ENCODE measurements at places on chromosomes 1 and 21.

DNA sequence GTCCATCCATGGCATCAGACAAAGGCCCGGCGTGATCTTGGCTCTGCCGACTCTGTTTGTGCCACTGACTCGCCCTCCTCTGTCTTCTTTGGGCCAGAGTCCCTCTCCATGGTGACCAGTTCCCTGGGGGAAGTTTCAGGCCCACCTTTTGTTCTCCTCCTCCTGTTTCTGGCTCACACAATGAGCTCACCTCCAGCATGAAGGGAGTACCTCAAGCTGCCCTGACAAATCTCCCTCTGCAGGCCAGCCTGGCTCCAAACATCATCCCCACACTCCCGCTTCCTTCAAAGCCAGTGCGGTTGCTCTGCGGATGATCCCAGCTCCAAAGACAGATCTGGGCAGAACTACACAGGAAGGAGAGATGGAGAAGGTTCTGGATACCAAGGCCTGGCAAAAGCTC, 576.6 kb downstream of the NPHP4 start:
- DNase-seq = no peak

GRCh38 chr1:196209265-196209664, 399.0 kb downstream of the KCNT2 start:
- DNase-seq = no peak

DNA sequence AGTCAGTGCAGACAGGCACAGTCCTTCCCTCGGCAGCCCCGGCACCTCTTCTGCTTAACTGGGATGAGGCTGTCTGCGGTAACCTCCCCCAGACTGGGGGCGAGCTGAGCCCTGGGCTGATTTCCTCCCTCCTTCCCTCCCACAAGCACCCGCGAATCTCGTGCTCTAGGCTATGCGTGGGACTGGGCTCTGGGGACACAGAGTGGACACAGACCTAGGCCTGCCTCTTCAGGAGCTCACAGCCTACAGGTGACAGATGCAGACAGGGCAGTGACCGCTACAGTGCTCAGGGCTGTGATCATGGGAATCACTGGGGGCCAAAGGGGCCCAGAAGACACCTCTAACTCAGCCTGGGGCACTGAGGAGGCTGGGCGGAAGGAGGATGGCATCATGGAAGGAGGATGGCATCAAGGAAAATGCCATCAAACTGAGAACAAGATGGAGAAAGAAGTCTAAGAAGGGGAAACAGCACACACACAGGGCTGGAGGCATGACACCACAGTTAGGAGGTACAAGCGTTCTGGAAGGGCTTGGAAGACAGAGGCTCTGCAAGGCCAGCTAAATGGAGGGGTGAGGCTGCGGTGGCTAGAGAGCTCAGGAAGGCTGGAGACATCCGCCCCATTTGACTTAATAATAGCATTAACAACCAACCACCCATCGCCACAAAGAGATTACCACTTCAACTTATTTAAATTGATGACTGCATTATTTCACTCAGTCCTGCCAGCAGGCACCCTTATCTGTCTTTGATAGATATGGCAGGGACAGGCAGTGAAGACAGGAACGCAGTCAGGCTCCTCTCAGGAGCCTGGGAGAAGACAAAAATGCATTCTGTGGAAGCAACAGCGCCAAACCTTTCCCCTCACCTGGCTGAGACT, 4.2 kb downstream of the TTC39A start:
- no peak for DNase-seq

- DNase-seq = no peak
Observed at GRCh38 chr1:202752774-202753173, 42.5 kb upstream of the SYT2 start.

DNA sequence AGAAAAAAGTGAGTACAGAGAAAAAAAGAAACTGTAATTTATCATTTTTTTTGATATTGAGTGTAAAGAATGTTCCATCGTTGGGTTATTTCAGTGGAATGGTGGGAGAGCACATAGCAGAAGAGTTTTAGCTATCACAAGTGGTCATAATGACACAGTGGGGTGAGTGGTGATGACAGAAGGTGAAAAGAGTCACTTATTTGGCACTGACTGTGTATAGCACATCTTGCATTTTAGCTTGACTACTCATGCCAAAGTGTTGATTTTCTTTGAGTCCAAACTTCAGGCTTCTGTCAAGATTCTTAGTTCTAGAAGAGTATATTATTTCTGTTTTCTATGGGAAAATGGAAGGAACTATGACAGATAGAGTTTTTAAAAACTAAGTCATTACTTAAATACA, 261.2 kb downstream of the GRIK1 start:
- DNase-seq = no peak

- DNase-seq = no peak
Observed at GRCh38 chr1:179124873-179125272, 43.0 kb downstream of the TOR3A start.

DNA sequence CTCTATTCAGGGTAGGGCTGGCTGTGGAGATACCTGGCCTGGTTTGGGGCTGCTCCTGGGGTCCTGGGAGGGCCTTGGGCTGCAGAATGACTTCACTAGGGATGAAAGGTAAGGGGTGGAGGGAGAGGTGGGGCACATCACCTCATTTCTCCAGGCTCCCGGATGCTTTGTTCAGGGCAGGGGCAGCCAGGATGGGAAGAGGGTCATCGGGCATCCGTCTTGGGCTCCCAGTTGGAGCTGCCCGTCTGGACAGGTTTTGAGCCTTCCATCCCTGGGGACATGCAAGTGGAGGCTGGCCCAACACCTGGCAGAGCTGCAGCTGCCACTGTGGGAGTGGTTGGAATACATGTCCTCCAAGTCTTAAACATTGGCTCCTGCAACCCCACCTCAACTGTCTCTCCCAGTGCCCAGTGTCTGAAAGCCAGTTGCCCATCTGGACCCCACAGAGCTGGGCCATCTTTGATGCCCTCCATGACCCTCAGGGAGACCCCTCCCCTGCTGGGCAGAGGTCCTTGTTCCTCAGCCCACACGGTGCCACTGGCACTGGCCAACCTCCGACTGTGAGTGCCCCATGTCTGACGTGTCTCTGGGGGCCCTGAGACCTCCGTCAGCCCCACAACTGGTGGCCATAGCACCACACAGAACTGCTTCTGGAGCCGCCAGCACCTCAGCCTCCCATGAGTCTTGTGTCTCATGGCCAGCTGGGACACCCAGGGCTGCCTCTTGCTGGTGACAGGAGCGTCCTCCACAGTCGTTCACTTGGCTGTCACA, 52.8 kb downstream of the TRIM11 start:
- DNase-seq = no peak

GRCh38 chr21:41662161-41662560, 104.7 kb downstream of the RIPK4 start:
- no peak for DNase-seq

- DNase-seq = peak; percentile 60
Observed at GRCh38 chr21:31900121-31900895, 27.5 kb downstream of the HUNK start.

GRCh38 chr1:62175568-62176179, 19.0 kb upstream of the L1TD1 start:
- DNase-seq = no peak

- DNase-seq = no peak
Observed at GRCh38 chr1:248704606-248705005, 2.0 kb upstream of the OR14I1 start.

GRCh38 chr1:149995927-149996326, 14.6 kb downstream of the OTUD7B start:
- no peak for DNase-seq

DNA sequence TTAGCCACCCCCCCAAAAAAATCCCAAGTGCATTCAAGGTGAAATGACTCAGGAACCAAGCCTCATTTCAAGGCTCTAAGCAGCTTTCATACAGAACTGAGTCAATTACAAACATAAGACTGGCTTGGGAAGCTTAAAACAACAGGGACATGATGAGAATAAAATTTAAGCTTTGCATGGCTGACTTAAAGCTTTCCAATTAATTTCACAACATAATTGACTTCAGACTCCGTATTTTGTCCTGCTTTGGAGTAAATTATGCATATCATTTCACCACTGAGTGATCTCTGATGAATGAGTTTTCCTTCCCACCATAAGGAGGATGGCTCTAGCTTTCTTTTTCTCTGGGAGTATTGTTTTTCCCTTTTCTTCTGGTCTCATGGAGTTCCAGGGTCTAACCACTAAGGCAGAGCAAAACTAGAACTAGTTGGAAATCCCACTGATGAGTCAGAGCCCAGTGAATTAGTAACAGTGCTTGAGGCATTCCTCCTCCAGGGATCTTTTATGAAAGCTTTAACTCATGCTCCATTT, 72.8 kb downstream of the XCL2 start:
- no peak for DNase-seq

DNA sequence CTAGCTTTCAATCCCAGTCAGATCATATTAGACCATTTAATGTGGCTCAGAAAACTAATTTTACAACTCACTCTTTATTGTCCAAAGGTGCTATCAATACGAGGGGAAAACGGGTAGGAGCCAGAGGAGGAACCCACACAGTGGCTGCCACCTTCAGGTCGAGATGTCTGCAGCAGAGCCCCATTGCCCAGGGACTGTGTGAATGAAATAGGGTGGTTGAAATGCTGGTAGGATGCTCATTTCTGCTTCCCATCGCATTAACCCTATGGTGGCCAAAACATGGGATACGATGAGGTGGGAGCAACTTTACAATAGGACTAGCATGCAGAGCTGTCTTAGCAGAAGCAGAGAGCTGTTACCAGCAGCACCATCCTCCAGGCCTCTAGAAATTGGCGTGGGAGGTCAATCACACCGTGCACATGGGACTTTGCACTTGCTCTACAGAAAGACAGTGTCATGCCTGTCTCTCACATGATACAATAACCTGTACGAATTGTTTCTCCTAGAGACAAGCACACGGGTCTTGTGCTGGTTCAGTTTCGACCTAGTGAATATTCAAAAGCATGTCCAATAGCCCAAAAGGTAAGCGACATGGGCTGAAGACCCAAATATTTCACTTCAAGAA, 69.5 kb upstream of the DESI2 start:
- DNase-seq = no peak

GRCh38 chr1:96361271-96361856, 360.2 kb upstream of the PTBP2 start:
- DNase-seq = no peak

GRCh38 chr1:58573705-58574591, 3.1 kb downstream of the TACSTD2 start:
- DNase-seq = no peak

- DNase-seq = no peak
Observed at GRCh38 chr1:88401313-88401712, 282.8 kb upstream of the PKN2 start.

GRCh38 chr1:196152975-196153374, 455.3 kb downstream of the KCNT2 start:
- DNase-seq = no peak

- no peak for DNase-seq
Observed at GRCh38 chr1:230376296-230376695, 49.8 kb downstream of the PGBD5 start.

GRCh38 chr1:213277036-213277435, 226.0 kb downstream of the RPS6KC1 start:
- no peak for DNase-seq

GRCh38 chr1:226637147-226637935, 88.8 kb downstream of the STUM start:
- DNase-seq = peak; percentile 81

DNA sequence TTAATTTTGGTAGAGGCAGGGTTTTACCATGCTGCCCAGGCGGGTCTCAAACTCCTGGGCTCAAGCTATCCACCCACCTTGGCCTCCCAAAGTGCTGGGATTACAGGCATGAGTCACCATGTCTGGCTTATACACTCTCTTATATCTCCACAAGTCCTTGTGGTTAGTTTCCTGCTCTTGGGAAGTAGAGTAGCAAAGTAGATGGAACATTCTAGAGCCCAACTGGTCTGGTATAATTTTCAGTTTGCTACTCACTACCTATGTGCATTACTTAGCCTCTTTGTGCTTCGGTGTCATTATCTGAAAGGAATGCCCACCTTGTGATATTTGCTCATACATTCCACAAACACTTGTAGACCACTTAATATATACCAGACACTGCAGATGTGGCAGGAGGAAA, 96.6 kb upstream of the IPO9 start:
- no peak for DNase-seq

DNA sequence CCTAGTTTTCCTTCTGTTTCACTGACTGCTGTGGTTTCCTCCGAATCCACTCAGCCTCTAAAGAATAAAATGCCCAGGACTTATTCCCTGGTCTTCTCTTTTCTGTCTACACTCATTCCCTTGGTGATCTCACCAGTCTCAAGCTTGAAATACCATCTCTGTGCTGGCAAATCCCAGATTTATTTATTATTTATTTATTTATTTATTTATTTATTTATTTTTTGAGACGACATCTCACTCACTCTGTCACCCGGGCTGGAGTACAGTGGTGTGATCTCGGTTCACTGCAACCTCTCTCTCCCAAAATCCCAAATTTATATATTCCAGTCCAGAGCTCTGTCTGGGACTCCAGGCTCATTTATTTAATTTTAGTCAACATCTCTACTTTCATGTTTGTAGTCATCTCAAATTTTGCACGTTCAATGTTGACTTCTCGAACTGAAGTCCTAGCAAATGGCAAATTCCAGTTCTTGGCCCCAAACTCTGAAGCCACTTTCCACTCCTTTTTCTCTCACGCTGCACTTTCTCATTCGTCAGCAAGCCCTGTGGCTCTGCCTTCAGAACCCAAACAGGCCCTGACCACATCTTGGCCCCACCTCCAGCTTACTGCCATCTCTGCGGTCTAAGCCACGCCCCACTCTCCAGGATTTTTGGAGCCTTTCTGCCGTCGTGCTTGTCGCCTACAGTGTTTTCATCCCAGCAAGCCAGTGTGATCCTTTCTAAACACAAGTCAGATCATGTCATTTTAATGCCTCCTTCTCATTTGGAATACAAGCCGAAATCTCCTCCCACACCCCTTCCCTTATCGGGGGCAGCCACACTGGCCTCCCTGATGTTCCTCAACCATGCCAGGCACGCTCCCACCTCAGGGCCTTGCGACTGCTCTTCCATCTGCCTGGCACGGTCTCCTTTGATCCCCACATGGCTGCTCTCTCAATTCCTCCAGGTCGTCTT, 14.2 kb upstream of the TENT5B start:
- no peak for DNase-seq

DNA sequence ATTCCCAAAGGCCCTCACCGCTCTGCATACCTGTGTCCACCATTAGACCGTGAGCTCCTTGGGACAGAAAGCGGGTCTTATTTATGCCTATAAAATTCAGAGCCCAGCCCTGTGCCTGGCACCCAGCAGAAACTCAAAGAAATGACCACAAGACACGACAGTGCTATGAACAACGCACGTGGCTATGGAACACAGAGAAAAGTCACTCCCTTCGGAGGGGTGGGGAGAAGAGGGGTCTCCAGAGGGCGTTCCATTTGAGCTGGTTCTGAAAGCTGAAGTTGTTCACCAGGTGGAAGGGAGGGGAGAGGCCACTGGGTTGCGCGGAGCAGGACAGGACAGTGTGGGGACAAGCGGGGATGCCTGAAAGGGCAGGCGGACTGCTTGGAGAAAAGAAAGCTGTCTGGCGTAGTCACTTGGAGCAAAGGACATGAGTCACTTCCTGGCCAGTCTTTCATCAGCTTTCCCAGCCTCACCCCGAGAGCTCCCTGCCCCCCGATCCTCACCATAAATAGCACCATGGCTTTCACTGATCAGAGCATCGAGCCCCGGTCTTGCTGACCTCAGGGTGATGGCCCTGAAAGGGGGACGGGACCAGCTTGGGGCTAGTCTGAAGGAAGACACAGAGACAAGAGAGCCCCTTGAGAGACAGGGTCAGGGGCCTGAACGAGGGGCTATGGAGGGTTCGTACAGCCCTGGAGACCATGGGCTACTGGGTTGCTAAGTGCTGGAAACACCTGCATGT, 28.5 kb downstream of the ECE1 start:
- no peak for DNase-seq

GRCh38 chr1:230875370-230875769, 7.0 kb upstream of the C1orf198 start:
- DNase-seq = no peak

GRCh38 chr1:214469290-214469689, 82.1 kb downstream of the PTPN14 start:
- DNase-seq = no peak
